Activated naive CD4-positive, alpha-beta T cell treated with anti-CD3 and anti-CD28 coated beads for 36 hours (primary cell): ENCODE measurements at places on chromosomes 1 and 21. TPM values are rescaled to one million over a fixed set of nuclear protein-coding genes. Genes with fewer than 3 reads are reported as not detected.

DNA sequence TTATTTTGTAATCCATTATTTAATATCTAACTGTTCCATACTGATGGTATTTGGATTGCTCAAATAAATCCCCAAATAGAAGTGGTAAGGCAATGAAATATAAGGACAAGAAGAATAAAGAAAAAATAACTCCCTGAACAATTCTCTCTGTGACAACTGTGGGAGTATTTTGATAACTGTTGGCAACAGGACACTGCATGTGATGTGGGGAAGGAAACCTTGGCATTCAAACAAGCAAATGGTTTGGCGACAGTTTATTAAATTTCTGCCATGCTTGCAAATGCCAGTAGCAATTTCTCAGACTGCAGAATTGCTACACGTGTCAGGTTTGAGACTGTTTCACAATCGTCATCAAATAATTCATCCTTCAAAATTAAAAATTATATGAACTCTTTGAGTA is 8.6 kb upstream of the MRPL39 start:
- no peaks in the 10 kb centered on the region for H3K27me3 ChIP-seq
- DNase-seq, result no peak
- no peaks in the 10 kb centered on the region for H3K4me1 ChIP-seq
- no peak overlapping the region for H3K4me3 ChIP-seq
- no peak overlapping the region for H3K27ac ChIP-seq
- H3K36me3 ChIP-seq, result no peaks in the 10 kb centered on the region

- no peaks in the 10 kb centered on the region for H3K27me3 ChIP-seq
- no peak overlapping the region for H3K4me3 ChIP-seq
- H3K4me1 ChIP-seq, result peaks cover 21% of the 10 kb centered on the region
- H3K27ac ChIP-seq, result no peak overlapping the region
Measured at GRCh38 chr21:15015622-15016471, 49.0 kb downstream of the NRIP1 start.

Gene GBP7
- total RNA-seq, result not detected

DNA sequence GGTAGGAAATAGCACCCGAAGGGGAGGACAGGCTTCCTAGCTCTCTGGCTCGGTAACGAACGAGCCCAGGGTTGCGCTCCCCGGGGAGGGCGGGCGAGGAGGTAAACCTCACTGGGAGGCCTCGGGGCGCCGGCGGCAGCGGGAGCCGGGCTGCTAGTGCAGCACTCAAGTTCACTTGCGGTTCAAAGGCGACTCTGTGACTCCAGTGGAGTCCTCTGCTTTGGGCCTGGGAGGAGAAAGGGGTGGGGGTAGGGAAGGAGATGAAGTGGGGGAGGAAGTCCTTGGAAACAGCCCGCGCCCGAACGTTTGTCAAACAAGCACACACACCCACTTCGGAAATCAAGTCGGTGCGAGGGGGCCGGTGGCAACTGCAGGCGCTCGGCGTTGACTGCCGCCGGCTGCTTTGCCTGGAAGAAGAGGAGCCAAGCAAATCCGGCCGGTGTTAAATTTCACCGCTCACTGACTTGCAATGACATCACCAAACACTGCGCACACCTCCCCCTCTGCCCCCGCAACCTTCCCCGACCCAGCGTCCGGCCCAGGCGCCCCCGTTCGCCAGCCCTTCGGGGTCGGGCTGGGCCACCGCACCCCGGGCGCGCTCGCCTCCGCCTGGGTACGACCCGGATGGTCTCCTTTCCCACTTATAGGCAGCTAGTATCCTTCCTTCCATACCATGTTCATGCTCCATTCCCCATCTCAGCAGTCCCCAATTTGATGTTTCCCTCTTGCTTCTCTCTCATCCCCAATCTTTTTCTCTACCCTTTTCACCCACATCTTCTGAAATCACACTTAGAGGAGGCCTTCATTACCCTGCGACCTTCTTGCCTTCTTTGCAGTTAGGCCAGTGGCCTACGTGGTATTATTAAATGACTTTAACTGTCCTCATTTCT is at the start of gene COL24A1:
Gene COL24A1 (minus strand): TSS at position 207 of the 890 bp plus-strand sequence. CDS start 376 bp downstream, outside the sequence.
- peak within 1 kb of the TSS; percentile 11 for H3K4me3 ChIP-seq
- H3K27ac ChIP-seq, result no peak within 1 kb of the TSS
- H3K27me3 ChIP-seq, result peaks cover 36% of the 10 kb centered on the region
- DNase-seq, result peak; percentile 7
- no peaks in the 10 kb centered on the region for H3K36me3 ChIP-seq

Gene KRTCAP2
- total RNA-seq, result 129 TPM

DNA sequence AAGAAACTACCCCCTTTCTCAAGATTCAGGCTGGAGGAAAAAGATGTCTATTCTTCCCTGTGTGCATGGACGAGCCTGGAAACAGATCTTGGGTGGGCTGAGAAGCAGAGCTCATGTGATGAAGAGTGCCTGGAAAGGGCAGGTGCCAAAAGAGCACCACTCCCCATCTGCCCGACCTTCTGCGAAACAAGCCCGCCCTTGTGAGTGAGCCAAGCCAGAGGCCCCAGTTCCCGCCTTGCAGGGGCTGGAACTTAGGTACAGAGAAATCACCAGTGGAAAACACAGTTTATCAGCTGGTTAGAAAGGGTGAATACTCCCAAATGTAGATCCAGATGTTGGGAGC is 26.7 kb upstream of the A3GALT2 start:
- H3K36me3 ChIP-seq, result peaks cover 7% of the 10 kb centered on the region
- H3K4me3 ChIP-seq, result no peak overlapping the region
- no peak overlapping the region for H3K27ac ChIP-seq
- DNase-seq, result no peak

GRCh38 chr1:47555841-47556560 is 118.2 kb downstream of the FOXD2 start:
- H3K4me1 ChIP-seq, result no peaks in the 10 kb centered on the region
- H3K36me3 ChIP-seq, result no peaks in the 10 kb centered on the region
- DNase-seq, result no peak

DNA sequence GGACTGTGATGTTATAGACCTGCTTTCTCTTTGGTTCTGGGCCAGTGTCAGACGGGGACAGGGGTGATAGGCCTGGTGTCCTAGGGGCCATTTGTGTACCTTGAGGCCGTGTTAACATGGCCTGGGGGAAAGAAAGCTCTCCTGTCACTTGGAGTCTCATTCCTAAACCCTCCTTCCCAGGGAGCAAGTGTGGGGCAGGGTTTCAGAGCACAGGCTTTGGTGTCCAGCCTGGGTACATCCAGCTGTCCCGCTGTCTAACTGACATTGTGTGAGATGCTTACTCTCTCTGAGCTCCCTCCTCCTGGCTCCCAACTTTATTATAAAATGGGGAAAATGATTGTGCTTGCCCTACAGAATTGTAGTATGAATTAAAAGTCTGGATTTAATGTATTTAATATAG is 32.6 kb upstream of the EPHA8 start:
- no peaks in the 10 kb centered on the region for H3K27me3 ChIP-seq
- H3K27ac ChIP-seq, result no peak overlapping the region
- H3K36me3 ChIP-seq, result peaks cover 8% of the 10 kb centered on the region
- no peak overlapping the region for H3K4me3 ChIP-seq
- no peaks in the 10 kb centered on the region for H3K4me1 ChIP-seq

DNA sequence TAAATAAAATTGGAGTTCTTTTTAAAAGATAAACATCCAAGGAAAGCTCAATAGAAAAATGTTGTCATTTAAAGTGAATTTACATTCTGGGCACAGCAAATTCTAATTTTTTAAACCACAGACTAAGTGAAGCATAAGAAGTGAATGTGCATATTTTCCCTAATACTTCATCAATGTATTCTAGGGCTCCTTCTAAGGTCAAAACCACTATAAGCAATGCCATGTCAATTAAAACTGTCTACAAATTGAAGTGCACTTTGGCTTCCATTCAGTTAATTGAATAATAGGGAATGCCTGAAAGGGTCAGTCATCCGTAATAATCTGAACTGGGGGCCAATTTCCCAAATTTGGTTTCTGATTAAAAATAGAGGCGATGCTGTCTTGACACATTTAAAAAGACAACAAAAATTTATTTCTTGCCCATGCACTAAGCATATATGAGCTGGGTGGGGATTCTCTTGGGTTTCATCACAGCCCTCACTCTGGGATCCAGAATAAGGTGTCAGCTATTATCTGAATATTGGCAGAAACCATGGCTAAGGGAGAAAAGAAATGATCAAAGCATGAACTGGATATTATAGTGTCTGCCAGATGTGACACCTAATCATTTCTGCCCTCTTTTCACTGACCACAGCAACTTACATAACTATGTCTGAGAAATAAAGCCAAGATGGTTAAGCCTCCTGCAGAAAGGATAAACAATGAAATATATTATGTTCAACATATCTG is 660.6 kb upstream of the B3GALT2 start:
- no peaks in the 10 kb centered on the region for H3K27me3 ChIP-seq
- H3K36me3 ChIP-seq, result no peaks in the 10 kb centered on the region
- H3K4me1 ChIP-seq, result peaks cover 4% of the 10 kb centered on the region
- DNase-seq, result no peak

Gene SERTAD4
- total RNA-seq, result not detected

DNA sequence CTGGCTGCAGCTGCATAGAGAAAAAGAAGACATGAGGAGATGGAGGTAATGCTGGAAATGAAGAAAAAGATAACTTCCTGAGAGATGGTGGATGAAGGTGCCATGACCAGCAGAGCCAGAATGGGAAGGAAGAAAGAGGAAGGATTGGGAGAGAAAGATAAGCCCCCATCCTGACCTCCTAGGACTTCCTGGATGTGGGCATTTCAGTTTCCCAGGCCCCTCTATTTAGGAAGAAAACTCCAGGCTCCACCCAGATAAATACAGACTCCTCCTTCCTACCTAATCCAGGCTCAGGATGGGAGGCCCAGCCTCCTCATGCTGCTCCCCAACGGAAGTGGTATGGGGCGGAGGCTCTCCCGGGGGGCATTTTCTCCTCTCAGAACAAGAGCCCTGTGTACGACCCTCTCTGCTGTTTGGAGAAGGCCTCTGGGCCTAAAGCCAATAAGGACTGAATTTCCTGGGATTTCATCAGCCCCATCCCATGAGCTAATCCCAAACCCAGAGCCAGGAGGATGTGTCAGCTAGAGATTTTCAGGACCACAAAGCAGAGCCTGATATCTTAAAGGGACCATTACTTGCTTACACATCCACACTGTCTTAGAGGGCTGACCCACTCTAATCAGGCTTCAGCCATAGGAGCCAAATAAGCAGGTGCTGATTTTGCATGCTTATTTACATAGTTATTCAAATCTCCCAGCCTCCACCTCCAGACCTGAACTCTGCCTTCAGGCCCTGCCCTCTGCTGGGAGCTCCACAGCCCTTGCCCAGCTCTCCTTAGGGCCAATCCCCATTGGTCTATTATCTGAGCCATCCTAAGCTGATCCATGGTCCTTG is 5.1 kb upstream of the ARHGEF2 start:
- peak overlapping the region; percentile 56 for H3K27ac ChIP-seq
- no peak overlapping the region for H3K4me3 ChIP-seq
- peaks cover 8% of the 10 kb centered on the region for H3K36me3 ChIP-seq
- peak; percentile 44 for DNase-seq
- no peaks in the 10 kb centered on the region for H3K27me3 ChIP-seq

GRCh38 chr21:25564349-25564948 is 42.8 kb downstream of the MRPL39 start:
- H3K4me3 ChIP-seq, result peak overlapping the region; percentile 91
- H3K36me3 ChIP-seq, result peaks cover 72% of the 10 kb centered on the region
- H3K27ac ChIP-seq, result peak overlapping the region; percentile 96

GRCh38 chr1:211833174-211833820 is 2.7 kb upstream of the LPGAT1 start:
- H3K4me1 ChIP-seq, result peaks cover 47% of the 10 kb centered on the region
- no peak overlapping the region for H3K27ac ChIP-seq
- no peak overlapping the region for H3K4me3 ChIP-seq
- DNase-seq, result peak; percentile 72

Gene FHAD1
- total RNA-seq, result 0.45 TPM

Gene SPRR1B
- not detected for total RNA-seq

DNA sequence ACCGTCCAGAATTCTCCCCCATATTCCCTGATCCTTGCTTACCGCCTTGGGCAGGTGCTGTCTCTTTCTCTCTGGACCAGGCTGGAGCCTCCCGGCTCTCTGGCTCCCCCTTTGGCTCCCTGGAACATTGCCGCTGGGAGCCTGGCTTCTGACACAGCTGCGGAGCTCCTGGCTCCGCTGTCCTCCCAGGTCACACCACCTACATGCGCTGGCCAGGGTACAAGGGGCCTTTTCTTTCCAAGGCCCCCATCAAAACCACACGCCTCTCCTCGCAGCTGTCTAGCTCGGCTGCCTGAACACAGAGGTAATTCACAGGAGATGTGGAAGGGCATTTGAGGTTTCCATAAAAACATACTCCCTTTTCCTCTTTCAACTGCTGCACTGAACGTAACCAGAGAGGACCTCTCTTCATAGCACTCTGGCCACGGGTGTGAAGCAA is 7.5 kb upstream of the ZNF648 start:
- H3K27me3 ChIP-seq, result peaks cover 17% of the 10 kb centered on the region
- H3K36me3 ChIP-seq, result no peaks in the 10 kb centered on the region
- peaks cover 3% of the 10 kb centered on the region for H3K4me1 ChIP-seq
- H3K27ac ChIP-seq, result no peak overlapping the region
- DNase-seq, result peak; percentile 51

GRCh38 chr1:97204468-97204867 is 482.9 kb downstream of the PTBP2 start:
- H3K4me3 ChIP-seq, result no peak overlapping the region
- H3K27me3 ChIP-seq, result no peaks in the 10 kb centered on the region
- no peaks in the 10 kb centered on the region for H3K4me1 ChIP-seq
- H3K27ac ChIP-seq, result no peak overlapping the region
- no peak for DNase-seq
- no peaks in the 10 kb centered on the region for H3K36me3 ChIP-seq
